ENCODE measurements at places on chromosomes 4 and X.
A peak's percentile ranks its signal among the peaks of the same experiment; 100 is the strongest.

DNA sequence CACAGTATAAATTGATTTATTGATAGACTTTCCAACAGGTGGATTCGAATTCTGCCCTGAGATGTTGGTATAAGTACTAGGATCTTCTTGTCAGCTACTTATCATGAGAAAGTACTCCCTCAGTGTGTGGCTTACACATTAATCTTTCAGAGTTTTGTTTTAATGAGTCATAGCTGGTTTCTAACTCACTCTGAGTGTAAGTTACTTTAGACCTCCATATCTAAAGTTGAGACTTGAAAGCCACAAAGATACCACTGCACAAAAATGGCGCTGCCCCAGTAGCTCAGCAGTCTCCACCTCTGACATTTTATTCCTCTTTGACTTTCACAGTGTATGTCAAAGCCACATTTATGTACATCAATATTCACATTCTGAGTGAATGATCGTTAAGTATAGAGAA, 318.5 kb downstream of the ARAP2 start:
- no peak for DNase-seq

DNA sequence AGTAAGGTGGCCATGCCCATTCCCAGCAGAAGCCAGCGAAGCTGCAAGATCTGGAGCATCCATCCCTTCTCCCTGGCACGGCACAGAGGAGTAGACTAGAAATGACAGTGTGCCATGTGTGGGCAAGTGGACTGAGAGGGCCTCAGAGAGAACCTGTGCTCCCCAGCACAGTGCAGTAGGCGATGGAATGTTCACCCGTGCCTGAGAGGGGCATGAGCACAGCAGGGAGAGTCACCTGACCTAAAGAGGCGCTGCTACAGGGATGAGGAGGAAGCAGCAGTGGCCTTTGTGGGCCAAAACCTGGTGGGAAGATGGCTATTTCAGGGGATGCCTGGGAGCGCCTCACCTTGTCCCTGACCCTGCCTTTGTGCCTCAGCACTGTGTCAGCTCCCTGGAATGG, 8.0 kb upstream of the CDKN2AIP start:
- DNase-seq, result no peak

- peak; percentile 16 for DNase-seq
These were observed 118.0 kb upstream of the WDFY3 start for GRCh38 chr4:85084371-85085094.

GRCh38 chr4:53962516-53963225, 101.7 kb downstream of the CHIC2 start:
- DNase-seq, result no peak

DNA sequence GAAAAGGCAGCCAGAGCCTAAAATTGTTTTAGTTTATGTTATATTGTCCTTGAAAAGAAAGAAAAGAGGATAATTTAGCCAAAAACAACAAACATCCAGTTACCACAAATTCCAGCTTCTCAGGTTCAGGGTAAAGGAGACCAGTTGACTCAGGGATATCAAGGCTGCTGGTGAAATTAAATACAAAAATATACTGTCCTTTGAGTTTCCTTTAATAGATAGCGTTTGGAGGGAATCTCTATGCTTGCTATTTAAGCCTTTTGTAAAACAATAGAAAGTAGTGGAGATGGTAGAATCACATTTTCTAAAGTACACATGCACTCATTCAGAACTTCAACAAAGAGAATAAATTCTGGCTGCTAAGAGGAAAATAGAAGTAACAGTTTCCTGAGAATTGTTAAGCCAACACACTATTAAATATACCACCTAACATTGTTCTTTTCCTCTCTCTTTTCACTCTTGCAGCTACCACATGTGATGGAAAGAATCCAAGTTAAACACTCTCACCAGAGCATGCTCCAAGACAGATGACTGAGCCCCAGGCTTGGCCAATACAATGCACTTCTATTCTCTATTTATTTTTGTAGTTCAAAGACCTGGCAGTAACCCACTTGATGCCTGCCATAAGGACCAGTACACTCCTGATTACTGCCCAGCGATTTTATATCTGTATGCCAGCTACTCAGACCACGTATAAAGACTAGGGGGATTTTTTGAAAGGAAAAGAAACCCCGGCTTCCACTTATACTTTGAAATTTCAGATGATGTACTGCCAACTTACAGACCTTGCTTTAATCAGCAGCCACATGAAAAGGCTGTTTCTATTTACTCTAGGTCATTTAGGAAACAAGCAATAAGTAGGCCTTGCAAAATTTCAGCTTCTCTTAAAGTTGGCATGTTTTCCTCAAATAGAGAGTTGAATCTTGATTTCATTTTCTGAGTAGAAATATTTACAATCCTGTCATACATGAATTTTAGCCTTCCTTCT, 756.9 kb downstream of the FAT4 start:
- DNase-seq, result no peak

DNA sequence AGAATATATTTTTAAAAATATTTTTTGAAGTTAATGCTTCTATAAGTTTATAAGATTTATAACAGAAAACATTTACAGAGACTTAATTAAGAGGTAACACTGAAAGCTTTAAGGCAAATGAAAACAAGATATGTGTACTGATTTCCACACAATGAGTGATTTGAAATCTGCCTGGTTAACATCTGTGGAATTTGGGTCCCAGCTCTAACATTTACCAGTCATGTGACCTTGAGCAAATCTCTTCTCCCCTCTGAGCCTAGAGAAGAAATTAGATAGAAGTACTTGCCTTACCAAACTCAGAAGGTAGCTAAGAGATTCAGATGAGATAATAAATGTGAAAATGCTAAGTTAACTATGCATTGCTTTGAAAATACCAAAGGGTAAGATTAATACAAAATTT, 458.8 kb upstream of the LCORL start:
- DNase-seq, result no peak

DNA sequence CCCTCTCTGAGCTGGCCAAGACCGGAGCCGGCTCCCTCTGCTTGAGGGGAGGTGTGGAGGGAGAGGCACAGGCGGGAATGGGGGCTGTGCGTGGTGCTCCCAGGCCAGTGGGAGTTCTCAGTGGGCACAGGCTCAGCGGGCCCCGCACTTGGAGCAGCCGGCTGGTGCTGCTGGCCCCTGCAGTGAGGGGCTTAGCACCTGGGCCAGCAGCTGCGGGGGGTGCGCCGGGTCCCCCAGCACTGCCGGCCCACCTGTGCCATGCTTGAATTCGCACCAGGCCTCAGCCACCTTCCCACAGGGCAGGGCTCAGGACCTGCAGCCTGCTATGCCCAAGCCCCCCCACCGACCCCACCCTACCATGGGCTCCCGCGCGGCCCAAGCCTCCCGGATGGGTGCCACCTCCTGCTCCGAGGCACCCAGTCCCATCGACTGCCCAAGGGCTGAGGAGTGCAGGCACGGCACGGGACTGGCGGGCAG, 602.5 kb downstream of the KCTD8 start:
- DNase-seq, result no peak

- DNase-seq, result no peak
These were observed 3.7 kb downstream of the C4orf54 start for GRCh38 chr4:99653916-99654315.

DNA sequence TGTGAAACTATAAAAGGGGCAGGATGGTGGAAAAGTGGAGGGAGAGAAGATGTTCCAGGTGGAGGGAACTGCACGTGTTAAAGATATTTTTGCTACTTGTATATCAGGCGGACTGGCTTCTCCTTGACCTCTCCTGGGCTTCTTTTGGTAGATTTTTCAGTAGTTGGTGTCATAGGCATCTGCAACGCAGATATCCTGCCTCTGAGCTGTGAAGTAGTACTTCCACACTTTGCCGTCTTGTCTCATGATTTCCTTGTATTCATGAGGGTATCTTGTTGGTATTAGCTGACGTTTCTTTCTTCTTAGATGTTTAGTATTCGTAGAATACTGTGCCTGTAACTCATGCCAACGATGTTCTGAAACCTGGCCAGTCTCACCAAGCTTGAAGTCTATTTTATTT, 81.0 kb downstream of the WWC2 start:
- no peak for DNase-seq

DNA sequence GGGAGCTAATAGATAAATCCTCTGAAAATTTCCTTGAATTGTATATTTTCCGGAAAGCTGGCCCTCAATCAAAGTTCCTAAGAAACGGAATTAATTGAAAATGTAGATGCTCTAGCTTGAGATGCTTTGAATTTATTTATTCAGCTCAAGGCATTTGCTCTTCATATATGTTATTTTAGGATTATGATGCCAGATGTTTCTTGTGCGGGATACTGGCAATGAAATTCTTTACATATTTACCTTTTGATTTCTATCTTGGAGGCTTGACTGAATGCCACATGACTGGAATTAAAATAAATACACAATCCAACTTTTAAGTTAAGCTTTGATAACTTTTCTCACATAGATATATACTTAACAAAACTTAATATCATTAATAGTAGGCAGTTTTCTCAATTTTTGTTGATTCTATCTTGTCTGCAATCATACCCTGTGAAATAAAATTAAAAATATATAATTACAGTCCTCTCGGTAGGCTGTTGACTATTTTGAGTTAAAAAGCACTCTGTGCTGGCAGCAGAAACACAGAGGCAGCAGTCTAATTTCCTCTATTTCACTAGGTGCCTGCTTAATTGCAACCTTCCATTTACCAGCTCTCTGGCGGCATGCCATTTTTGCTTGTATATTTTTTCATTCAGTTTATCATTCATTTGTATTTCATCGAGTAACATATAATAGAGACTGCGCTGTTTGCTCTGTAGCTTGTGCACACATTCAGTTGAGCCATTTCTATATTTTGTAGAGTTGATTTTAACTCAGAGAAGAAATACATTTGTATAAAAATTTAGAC, 991.5 kb downstream of the ADGRL3 start:
- DNase-seq, result no peak

DNA sequence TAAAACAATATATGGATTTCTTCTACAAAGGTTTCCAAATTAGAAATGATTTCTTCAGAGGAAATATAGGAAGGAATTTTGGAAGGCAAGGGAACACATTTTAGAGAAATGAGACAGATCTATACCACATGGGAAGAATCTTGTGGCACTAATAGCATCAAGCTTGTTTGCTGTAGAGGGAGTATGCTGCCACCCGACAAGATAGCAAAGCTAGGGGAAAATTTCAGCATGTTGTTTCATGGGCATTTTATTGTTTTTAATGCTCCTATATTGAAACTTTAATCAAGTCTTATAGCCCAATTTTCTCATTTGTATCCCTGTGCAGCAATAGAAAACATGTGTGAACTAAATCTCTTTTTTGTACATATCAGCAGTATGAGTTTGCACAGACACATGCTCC, 551.7 kb upstream of the INTU start:
- no peak for DNase-seq

DNA sequence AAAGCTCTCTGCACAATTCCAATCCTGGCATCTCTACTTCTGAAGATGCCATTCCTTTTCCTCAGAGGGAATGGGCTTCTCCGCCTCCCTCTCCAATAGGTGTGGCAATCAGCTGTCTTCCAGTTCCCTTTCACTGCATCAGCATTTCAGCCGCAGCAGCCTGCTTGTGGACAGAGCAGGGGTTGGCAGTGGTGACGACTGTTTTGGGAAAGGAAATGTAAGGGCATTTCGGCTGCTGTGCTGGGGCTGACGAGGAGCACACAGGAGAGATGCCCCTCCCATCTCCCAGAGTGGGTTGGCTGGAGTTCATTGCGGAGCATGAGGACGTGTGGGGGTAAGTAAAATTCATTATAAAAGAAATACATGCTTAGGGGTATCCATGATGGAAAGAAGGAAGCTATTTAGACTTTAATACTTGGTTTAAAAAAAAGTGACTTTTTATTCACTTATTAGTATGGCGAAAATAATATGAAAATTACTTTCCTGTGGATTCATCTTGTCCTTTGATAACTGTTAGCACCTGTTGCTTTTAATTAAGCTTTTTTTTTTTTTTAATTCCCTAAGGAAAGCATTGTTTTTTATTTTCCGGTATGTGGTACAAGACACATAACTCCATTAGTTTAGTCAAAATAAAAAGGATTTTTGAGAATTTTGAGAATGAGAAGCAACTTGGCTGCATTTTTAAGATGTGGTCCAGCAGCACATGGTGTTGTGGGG, at the start of gene LIMCH1:
Gene LIMCH1, plus strand, starts transcription at position 141 of the 717 bp plus-strand sequence. CDS start 67,839 bp downstream, outside the sequence.
- no peak for DNase-seq

DNA sequence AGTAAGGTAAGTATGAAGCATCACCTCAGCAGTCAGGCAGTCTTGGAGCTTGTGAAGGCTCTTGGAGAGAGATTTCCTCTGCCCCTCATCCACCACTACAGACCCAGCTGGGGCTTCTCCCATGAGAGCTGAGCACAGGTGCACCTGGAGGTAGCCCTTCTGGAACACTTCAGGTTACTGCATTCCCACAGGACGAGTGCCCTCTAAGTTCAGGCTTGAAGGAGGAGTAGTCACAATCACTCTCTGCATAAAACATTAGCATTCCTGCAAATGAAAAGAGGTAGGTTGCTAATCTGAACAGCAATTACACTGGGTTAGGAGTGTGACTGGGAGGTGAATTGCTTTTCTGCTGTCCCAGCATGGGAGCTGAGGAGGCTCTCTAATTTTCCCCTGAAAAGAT, 308.8 kb downstream of the TEX13C start:
- no peak for DNase-seq

- DNase-seq, result no peak
These were observed 82.2 kb downstream of the DCLK2 start for GRCh38 chr4:150160473-150160872.

GRCh38 chr4:140152013-140152703, 1.8 kb downstream of the MAML3 start:
- DNase-seq, result peak; percentile 22

- no peak for DNase-seq
These were observed 71.0 kb upstream of the DHX15 start for GRCh38 chr4:24655326-24655725.

DNA sequence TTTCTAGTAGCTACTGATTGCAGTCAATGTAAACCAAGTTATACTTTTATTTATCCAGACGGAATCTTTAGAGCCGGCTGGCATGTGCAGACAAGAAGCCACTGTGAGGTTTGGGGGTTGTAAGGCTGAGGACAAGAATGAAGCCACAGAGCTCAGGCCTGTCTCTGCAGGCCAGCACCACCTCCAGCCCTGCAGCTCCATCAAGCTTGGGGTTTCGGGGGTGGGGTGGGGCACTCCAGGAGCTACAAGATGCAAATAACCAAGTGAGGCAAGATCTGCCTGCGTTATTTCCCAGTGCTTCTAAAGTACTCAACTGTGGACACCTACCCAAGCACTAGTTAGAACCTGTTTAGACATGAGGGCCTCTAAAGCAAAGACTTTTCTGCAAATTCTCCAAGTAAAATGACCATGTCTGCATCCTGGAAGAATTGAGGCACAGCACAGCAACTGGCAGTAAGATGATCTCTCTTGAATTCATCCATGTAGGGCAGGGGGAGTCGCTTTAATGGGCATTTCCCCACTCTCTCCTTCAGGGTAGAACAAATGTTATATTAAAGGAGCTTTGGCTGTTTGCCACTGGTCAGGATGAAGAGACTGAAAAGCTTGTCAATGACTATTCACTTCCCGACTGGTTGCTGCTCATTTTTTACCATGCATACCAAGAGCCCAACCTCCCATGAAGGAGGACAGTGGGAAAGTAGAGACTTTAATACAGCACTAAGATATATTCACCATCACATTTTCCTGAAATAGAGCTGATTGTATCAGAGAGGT, 222.5 kb downstream of the MGST2 start:
- peak; percentile 49 for DNase-seq

GRCh38 chrX:43530837-43531236, 125.3 kb upstream of the MAOA start:
- peak; percentile 3 for DNase-seq
